ENCODE measurements at places on chromosomes 11 and 22. TPM values are rescaled to one million over a fixed set of nuclear protein-coding genes. Genes with fewer than 3 reads are reported as not detected.

The XKR3 gene
- not detected for total RNA-seq

The ST14 gene
- 0.54 TPM for total RNA-seq

The MS4A7 gene
- 3.5 TPM for total RNA-seq

The GAB4 gene
- total RNA-seq: not detected

The NCR3LG1 gene
- total RNA-seq: 9.1 TPM

The KRTAP5-1 gene
- total RNA-seq: not detected

The UBQLN3 gene
- 0.45 TPM for total RNA-seq

The STK33 gene
- 24.0 TPM for total RNA-seq

The PTDSS2 gene
- 26.9 TPM for total RNA-seq

The SCUBE1 gene
- 1.7 TPM for total RNA-seq

DNA sequence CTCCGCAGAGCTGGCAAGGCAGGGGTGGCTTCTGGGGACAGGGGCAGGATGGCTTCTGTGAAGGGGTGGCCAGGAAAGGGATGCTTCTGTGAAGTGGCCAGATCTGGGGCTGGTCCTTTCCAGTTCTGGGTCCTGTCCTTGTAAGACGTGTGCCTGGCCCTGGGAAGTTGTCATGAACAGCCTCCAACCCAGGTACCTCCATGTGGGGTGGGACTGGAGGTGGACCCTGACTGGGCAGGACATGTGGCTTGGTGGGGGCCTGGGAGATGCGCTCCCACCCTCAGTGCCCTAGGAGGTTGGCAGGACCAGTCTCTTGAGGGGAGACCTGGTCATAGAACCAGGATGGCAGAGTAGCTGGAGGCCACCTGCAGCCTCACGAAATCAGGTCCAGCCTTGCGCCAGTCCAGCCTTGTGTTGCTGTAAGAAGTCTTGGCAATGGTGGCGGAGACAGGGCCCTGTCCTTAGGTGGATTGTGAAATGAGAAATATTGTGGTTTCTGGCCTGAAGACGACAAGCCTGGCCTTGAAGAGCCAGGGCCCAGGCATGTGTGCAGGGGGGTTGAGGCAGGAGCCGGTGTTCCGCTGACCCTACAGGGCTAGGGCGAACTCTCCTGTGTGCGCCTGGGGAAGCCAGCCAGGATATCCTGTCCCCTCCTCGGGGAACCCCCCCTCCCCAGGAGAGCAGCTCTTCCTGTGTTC is 2.6 kb downstream of the KCNQ1 start:
- DNase-seq: no peak

DNA sequence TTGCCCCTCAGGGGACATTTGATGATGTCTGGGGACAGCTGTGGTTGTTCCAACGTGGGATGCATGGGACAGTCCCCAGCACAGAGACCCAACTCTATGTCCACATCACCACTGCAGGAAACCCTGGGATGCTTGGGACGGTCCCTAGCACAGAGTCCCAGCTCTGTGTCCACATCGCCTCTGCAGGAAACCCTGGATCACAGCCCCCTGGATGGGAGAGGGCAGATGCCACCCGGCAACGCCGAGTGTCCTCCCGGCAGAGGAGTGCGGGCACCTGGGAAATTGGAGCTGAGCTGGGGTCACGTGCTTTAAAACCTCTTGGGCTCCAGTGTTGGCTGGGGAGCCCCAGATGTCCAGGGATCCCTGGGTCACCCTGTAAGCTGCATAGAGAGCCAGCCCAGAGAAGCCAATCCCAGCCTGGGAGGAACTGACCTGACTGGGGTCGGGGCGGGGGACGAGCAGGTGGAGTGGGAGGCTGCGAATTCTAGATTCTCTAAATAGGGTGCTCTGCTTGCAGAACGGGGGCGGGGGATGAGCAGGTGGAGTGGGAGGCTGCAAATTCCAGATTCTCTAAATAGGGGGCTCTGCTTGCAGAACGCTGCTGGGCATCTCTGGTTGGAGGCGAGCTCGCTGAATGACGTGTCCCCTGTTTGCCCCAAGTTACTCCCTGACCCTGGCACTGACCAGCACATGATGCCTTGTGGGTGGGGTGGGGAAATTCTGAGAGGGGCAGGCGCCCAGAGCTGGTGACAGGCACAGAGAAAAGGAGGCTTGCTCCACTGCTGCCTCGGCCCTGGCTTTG is 1197.8 kb downstream of the BRD1 start:
- no peak for DNase-seq

GRCh38 chr11:64455456-64456261 is 96.7 kb downstream of the RPS6KA4 start:
- no peak for DNase-seq

- DNase-seq: no peak
These were observed 1.9 kb downstream of the NNMT start for GRCh38 chr11:114297806-114298709.

- DNase-seq: no peak
These were observed 11.2 kb upstream of the DGKZ start for GRCh38 chr11:46335890-46336562.

GRCh38 chr11:111836721-111837120 is 34.7 kb downstream of the ALG9 start:
- DNase-seq: no peak

GRCh38 chr11:34570584-34570983 is 50.3 kb upstream of the EHF start:
- no peak for DNase-seq

DNA sequence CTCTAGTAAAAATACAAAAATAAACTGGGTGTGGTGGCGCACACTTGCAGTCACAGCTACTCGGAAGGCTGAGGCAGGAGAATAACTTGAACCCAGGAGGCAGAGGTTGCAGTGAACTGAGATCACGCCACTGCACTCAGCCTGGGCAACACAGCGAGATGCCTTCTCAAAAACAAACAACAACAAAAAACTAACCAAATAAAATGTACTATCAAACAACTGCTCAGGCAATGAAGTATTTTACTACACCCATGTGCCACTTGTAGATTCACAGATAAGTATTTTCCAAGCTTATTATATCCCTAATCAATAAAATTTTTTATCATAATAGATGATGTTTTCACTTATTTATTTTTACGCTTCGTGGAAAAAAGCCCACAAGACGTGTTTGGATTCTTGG is 924 bp downstream of the C11orf65 start:
- DNase-seq: no peak

- no peak for DNase-seq
These were observed 124.0 kb downstream of the ETS1 start for GRCh38 chr11:128463371-128463829.

DNA sequence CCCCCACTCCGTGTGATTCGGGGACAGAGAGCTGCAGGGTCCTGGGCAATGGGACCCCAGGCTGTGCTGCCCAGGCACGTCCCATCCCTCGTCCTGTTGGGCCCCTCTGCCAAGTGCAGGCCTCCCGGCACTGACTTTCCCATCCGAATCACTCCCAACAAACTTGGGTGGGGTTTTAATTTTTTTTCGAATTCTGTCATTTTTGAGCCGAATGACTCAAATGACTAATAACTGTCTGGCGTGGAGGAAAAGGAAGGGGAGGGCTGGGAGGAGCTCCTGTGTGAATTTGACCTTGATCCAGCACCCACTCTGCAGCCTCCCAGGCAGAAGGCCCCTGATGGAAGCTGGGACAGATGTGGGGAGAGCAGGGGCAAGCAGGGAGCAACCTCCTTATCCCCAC is 1173.2 kb downstream of the BRD1 start:
- no peak for DNase-seq

- no peak for DNase-seq
These were observed 1.1 kb upstream of the RASSF10 start for GRCh38 chr11:13008061-13008435.

- no peak for DNase-seq
These were observed 9.4 kb downstream of the CBX6 start for GRCh38 chr22:38862375-38863329.

DNA sequence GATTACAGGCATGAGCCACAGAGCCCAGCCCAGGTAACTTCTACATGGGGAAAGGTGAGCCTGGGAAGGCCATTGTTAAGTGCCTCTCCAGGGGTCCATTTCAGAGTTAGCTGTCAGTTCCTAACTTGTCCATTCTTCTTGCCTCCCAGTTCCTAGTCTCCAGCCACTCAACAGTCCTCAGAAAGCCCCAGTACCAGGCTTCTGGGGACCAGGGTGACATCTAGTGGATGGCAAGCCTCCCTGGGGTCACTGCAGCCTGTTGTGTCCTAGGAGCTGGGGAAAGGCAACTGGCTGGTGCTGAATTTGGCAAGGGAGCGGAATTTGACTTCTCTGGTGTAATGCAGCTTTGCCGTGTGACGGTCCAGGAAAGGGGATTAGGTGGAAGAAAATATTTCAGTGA is 2.1 kb downstream of the LGALS12 start:
- no peak for DNase-seq

DNA sequence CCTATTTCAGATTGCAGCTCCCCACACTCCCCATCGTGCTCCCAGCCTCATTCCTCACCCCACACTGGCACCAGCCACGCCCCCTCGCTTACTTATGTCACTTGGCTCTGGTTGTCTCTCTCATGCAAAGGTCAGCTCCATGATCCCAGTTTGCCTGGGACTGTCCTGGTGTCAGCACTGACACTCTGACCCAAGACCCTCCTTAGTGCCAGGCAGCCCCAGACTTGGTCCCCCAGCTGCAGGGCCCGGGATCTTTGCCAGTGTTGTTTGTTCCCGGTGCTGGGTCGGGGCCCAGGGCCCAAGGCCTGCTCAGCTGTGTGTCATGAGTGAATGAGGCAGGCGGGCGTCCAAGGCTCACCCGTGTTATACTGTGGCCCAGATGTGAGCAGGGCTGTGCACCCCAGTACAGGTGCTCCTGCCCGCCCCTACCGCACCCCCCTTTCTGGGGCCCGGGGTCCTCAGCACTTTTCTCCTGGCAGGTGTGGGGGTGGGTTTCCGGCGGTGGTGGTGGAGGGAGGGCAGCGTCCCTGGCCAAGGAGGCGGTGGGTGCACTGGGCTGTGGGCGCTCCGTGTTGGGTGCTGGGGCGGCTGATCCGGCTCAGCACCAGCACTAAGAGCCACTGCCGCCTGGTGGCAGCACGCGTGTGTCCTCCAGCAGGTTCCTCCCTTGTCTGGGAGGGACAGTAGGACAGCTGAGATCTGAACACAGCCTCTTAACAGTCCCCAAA is 19.5 kb downstream of the IL17REL start:
- DNase-seq: no peak

DNA sequence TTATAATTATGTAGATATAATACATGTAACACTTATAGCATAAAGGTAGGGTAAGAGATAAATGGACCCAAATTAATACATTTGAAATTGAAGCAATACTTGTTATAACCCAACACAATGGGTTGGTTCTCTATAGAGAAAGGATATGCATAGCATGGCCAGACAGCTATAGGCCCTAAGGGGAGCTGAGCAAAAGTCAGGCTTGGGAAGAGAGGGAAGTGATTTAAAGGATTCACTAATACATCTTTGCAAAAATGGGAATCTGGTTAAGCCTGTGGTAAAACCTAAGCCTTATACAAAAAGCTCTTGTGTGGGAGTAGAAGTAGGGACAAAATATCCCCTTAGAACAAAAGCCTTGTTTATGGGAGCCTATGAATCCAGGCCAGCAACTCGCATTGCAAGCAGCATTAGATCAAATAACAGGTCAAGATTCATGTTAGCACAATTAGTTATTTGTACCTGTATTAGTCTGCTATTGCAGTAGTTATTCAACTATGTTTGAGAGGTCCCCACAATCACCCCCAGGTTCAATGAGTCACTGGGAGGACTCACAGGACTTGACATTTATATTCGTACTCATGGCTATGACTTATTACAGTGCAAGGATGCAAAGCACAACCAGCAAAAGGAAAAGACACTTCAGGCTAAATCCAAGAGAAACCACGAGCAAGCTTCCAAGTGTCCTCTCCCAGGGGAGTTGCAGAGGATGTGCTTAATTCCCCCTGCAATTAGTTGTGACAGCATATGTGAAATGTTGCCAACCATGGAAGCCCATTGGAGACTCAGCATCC is 144.7 kb upstream of the LMO1 start:
- DNase-seq: no peak

GRCh38 chr11:109984634-109985289 is 108.4 kb upstream of the ZC3H12C start:
- no peak for DNase-seq
